ENCODE measurements at places on chromosomes 16 and 17.

DNA sequence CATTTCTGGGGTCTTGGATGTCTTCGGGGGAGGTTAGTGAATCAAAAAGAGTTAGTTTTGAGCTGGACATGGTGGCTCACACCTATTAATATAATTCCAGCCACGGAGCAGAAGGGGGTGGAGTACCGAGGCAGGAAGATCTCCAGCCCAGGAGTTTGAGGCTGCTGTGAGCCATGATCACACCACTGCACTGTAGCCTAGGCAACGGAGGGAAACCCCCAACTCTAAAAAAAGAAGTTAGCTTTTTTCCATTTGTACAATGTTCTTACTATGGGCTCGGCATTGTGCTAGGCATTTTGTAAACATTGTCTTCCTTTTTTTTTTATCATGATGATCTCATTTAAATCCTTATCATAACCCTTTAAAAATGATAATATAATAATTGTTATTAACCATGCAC lies 8.3 kb upstream of the SNF8 start:
- DNase-seq: no peak

- DNase-seq: no peak
These were observed 21.5 kb upstream of the RMI2 start for GRCh38 chr16:11323551-11324336.

DNA sequence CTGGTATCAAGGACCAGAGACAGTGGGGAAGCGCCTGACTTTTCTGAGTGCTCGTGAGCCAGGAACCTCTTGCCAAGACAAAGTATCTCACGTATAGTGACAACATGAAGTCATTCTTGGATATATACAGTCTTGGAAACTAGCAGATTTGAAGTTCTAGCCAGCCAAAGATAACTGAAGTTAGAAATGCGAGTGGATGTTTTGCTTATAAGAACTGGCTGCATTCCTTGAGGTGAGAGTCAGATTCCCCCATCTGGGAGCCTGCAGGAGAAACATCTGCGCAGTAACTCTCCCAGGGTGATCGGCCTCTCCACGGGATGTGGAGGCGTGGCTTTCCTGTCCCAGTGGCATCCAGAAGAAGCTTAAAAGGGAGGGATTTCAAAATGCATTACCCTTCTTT lies 89.8 kb downstream of the SHISA6 start:
- DNase-seq: no peak

- no peak for DNase-seq
These were observed 73.6 kb downstream of the IL21R start for GRCh38 chr16:27475561-27475960.

- DNase-seq: no peak
These were observed 678 bp upstream of the HOXB6 start for GRCh38 chr17:48605409-48605919.

DNA sequence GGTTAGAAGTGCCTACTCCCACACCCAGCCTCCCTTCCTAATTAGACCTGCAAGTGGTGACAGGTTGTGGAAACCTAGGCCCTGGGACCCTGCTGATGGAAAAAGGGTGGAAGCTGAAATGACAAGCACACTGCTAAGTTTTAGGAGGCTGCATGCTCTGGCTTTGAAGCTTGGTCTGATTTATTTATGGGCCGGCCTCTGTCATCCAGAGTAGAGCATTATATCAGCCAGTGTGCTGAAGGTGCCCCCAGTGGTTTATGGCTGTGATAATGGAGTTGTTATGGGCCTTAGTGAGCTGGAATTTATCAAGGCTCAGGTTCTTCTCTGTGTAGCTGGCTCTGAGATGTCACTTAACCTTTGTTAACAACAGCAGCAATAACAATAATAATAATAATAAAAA lies 142.6 kb downstream of the UTP18 start:
- DNase-seq: no peak

DNA sequence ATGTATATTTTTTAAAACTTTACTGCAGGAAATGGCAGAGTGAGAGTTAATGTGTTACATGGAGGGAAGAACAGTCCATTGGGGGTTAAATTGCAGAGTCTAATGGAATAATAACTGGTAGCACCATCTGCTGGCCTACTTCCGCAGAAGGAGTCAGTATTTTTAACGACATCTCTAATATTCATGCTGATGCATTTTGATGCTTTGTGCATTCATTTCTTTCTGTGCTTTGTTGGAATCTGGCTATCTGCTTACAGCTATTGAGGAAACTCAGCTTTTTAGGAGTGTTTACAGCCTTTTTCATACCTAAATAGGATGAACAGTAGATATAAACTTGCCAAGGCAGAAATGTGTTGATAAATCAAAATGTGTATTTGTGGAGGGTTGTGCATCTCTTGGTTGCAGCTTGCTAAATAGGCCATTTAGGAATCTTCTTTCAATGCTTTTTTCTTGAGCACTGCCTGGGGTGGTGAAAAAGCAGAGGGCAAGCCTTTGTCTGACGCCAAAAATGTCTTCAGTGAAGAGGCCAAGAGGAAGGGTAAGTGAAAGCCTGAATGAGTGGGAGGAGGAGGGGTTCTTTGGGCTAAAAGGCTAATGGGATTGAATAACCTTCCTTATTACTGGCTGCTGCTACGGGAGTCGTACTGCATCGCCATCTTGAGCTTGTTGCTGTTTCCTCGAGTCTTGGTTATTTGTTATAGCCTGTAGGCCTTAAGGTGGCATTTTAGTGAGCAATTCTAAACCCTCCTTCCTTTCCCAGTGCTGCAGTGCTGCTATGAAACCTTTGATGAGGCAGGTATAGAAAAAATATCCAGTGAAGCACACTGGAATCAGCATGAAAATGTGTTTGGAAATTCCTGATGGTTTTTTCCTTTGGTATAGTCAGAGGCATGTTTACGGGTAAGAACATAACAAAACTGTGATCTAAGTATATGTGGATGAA lies 153.3 kb downstream of the CHD9 start:
- peak; percentile 53 for DNase-seq

- no peak for DNase-seq
These were observed 299.3 kb upstream of the SALL1 start for GRCh38 chr16:51450376-51450775.

GRCh38 chr16:87864331-87864989 lies 4.8 kb downstream of the SLC7A5 start:
- DNase-seq: no peak

- DNase-seq: no peak
These were observed 571 bp upstream of the NME1 start for GRCh38 chr17:51152766-51153209.

DNA sequence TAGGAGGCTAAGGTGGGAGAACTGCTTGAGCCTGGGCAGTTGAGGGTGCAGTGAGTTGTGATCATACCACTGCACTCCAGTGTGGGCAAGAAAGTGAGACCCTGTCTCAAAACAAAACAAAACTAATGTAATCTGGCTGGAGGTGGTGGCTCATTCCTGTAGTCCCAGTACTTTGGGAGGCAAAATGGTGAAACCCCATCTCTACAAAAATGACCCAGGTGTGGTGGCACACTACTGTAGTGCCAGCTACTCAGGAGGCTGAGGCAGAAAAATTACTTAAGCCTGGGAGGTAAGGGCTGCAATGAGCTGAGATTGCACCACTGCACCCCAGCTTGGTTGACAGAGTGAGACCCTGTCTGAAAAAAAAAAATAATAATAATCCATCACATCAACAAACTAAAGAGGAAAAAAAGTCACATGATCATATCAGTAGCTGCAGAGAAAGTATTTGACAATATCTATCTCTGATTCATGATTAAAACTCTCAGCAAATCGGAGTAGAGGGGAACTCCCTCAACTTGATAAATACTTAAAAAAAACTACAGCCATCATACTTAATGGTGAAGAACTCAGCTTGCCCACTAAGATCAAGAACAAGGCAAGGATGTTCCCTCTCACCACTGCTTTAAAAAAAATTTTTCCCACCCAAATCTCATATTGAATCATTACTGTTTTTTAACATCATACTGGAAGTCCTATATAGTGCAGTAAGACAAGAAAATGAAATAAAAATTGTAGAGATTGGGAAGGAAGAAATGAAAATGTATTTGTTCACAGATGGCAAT lies 31.0 kb downstream of the DHRS7B start:
- no peak for DNase-seq

- no peak for DNase-seq
These were observed 146.3 kb upstream of the FOXF1 start for GRCh38 chr16:86363836-86364618.

DNA sequence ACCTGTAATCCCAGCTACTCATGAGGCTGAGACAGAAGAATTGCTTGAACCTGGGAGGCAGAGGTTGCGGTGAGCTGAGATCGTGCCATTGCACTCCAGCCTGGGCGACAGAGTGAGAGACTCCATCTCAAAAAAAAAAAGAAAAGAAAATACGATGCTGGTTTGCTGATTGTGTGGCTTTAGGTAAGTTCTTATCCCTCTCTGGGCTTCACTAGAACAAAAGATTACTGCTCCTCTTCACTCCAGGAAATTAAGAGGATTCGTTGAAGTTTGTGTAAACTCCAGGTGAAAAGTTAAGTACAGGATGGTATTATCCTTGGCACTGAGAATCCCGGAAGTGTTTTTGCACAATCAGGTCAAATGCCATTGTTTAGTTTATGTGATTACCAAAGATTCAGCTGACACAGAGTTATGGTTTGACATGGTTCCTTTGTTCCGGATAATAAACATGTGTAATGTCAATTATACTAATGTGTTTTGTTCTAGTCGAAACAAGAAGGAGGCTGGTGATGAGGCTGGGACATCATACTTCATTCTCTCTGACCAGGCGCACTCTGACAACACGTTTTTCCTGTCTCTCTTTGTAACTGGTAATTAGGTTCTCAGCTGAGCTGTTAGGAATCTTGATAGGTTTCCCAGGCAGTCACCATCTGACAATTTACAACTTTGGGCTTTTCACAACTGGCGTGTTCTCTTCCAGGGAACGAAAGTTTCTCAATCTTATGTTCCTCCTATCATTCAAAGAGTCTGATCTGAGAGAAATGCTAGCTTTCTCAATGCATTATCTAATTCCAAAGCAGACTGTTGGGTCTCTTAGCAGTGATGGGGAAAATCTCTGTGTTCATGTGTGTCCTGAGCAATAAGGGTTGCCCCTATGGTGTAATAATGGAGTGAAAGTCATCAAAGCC lies 10.8 kb upstream of the TAOK1 start:
- DNase-seq: peak; percentile 0

GRCh38 chr17:81309140-81309858 lies 14.2 kb upstream of the SLC38A10 start:
- no peak for DNase-seq

GRCh38 chr17:70073310-70073709 lies 1.7 kb upstream of the KCNJ16 start:
- DNase-seq: no peak

GRCh38 chr17:81582341-81582740 lies 30.2 kb upstream of the FAAP100 start:
- no peak for DNase-seq

- DNase-seq: no peak
These were observed 838 bp upstream of the TMEM97 start for GRCh38 chr17:28317966-28318758.

DNA sequence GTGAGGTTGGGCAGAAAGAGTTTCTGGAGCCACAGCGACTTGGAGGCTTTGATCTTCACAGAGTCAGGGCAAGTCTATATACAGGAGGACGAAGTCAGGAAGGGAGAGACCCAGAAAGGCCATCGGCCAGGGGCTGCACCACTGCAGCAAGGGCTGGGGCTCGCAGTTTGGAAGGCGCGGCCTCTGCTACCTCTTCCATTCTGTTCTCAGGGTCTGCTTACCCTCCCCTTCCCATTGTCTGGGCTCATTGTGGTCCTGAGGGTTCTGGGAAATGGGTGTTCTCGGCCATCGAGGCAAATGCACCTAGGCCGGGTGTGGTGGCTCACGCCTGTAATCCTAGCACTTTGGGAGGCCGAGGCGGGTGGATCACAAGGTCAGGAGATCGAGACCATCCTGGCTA lies 16.0 kb downstream of the ST6GALNAC1 start:
- no peak for DNase-seq

Data from anterior cingulate cortex (tissue), 58 donors.